ENCODE measurements at places on chromosomes 1 and 21. TPM values are rescaled to one million over a fixed set of nuclear protein-coding genes. Genes with fewer than 3 reads are reported as not detected.

SMIM1 gene
- not detected for total RNA-seq

RPE65 gene
- under 0.01 TPM for total RNA-seq

NBL1 gene
- total RNA-seq, result 29.5 TPM

NEXN gene
- 0.49 TPM for total RNA-seq

CFHR1 gene
- total RNA-seq, result 0.25 TPM

ITGB2 gene
- 3.4 TPM for total RNA-seq

FAM3B gene
- not detected for total RNA-seq

FCER1G gene
- total RNA-seq, result 1.2 TPM

HHIPL2 gene
- 0.25 TPM for total RNA-seq

IL19 gene
- not detected for total RNA-seq

PPP1R8 gene
- 38.8 TPM for total RNA-seq

DMRTA2 gene
- total RNA-seq, result 3.2 TPM

DNASE2B gene
- total RNA-seq, result not detected
